ENCODE measurements at places on chromosomes 2 and 18. TPM values are rescaled to one million over a fixed set of nuclear protein-coding genes. Genes with fewer than 3 reads are reported as not detected.

The STEAP3 gene
- total RNA-seq = 14.5 TPM

The PTRHD1 gene
- total RNA-seq = 27.4 TPM

The NPPC gene
- total RNA-seq = not detected

The PTGR3 gene
- 12.1 TPM for total RNA-seq

The TANC1 gene
- total RNA-seq = 49.9 TPM

The COBLL1 gene
- 13.4 TPM for total RNA-seq

The XIRP2 gene
- under 0.01 TPM for total RNA-seq

The ALKAL2 gene
- not detected for total RNA-seq

The IFIH1 gene
- total RNA-seq = 3.9 TPM

The DUSP2 gene
- 2.3 TPM for total RNA-seq

The CHRNG gene
- total RNA-seq = not detected

The ELOA2 gene
- total RNA-seq = not detected

The ANKRD30B gene
- total RNA-seq = 1.9 TPM

The CCDC68 gene
- 9.1 TPM for total RNA-seq

The CDH20 gene
- total RNA-seq = under 0.01 TPM

The OXER1 gene
- total RNA-seq = under 0.01 TPM

The AGXT gene
- total RNA-seq = not detected

The OTX1 gene
- total RNA-seq = not detected

The BUB1 gene
- 37.1 TPM for total RNA-seq

The CROCC2 gene
- not detected for total RNA-seq

The TXNDC2 gene
- total RNA-seq = not detected

The FBXO36 gene
- total RNA-seq = 3.9 TPM

The PDE6D gene
- total RNA-seq = 24.6 TPM

The E2F6 gene
- total RNA-seq = 11.3 TPM

The TSGA10 gene
- total RNA-seq = 1.9 TPM

The UPP2 gene
- total RNA-seq = not detected

The IMPA2 gene
- total RNA-seq = 41.5 TPM

The ASPRV1 gene
- under 0.01 TPM for total RNA-seq

The INO80D gene
- total RNA-seq = 7.7 TPM
